ENCODE measurements at places on chromosomes 2 and 18.

- DNase-seq, result no peak
These were observed 144.5 kb downstream of the BCL11A start for GRCh38 chr2:60408811-60409530.

DNA sequence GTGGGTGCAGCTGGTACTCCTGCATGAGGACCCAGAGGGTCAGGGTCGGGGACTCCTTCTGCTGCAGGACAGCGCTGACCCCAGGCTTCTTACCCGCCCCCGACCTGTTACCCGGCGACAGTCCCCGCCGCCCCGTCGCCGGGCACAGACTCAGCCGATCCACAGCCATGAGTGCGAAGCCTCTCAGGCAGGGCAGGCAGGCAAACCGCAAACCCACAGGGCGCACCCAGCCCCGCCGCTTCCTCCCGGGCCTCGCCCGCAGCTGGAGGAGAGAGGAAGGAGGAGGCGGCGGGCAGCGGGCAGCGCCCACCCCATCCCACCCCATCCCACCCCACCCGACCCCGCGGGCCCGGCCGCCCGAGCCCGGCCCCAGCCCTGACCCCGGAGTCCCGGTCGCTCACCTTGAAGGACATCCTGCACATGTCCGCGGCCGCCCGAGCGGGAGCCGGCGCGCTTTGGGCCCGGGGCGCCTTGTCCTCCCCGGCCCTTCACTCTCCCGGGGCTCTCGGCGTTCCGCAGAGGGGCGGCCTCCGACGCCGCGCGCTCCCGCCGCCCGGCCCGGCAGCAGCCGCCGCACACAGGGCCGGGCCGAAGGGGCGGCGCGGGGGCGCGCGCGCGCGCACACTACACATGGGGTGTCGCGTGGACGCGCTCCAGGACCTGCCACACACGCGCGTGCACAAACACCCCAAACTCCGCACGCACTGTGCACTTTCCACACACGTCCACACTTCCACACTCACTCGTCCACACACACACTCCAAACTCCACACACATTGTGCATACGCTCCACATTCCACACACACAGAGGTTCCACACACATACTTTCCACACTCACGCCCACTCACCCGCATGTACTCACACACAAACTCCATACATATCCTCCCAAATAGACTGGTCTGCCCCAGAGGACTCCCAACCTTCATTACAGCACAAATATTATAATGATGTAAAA, at the start of gene ANKRD29:
ANKRD29 (minus strand) TSS at position 603 of the 955 bp plus-strand sequence; CDS start at position 422, 181 bp downstream.
- DNase-seq, result no peak

- no peak for DNase-seq
These were observed 766.1 kb upstream of the SALL3 start for GRCh38 chr18:78213361-78213994.

DNA sequence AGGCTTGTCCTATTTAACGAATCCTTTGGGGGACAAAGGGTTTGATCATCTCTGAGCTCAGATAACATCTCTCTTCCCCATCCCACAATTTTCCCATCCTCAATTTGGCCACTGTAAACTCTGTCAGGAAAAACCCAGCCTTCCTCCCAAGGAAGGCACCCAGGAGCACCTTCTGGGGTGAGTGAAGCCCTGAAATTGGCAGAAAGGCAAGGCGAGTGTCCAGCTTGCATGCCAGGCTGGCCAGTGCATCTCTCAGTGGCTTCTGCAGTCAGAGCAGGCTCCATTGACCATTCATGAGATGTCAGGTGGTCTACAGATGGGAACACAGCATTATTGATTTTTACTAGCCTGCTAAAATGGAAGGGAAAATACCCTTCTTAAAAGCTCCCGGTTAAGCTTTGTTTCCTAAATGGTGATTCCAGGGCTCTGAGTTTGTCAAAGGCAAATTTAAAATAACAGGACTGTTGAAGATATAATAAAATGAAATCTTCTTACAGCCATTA, 83.2 kb upstream of the BOD1L2 start:
- DNase-seq, result no peak

DNA sequence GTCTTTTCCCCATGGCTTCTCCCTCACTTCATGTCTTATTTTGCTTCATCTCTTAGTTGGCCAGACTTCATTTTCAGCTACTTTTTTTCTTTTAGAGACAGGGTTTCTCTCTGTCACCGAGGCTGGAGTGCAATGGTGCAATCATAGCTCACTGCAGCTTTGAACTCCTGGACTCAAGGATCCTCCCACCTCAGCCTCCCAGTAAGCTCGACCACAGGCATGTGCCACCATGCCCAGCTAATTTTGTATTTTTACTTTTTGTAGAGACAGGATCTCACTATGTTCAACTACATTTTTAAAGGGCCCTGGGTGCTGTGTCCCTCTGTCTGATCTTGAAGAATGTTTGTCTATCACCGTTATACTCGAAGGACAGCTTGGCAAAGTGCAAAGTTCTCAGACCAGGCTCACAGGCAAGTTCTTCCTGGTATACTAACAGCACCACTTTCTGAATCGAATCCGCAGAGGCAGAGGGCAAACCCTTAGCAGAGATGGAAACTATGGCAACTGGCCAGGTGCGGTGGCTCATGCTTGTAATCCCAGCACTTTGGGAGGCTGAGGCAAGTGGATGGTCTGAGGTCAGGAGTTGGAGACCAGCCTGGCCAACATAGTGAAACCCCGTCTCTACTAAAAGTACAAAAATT, 60.9 kb downstream of the SOWAHC start:
- no peak for DNase-seq

DNA sequence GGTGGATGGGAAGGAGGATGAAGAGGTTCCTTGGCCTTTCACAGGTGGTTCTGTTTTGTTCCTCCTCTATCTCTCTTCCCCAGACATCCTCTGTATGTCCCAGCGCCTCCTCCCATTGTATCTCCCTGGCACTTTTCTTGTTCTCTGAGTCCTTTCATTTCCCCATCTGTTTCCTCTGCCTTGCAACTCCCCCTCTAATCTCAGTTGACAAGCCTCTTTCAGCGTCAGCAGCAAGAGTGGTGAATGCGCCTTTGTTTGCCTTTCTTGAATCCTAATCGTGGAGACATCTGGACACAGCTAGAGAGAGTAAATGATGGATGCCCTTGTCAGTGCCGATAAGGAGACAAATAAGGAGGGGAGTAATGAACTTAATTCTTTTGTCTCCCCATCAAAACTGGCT, 167.0 kb downstream of the NDUFA10 start:
- no peak for DNase-seq

DNA sequence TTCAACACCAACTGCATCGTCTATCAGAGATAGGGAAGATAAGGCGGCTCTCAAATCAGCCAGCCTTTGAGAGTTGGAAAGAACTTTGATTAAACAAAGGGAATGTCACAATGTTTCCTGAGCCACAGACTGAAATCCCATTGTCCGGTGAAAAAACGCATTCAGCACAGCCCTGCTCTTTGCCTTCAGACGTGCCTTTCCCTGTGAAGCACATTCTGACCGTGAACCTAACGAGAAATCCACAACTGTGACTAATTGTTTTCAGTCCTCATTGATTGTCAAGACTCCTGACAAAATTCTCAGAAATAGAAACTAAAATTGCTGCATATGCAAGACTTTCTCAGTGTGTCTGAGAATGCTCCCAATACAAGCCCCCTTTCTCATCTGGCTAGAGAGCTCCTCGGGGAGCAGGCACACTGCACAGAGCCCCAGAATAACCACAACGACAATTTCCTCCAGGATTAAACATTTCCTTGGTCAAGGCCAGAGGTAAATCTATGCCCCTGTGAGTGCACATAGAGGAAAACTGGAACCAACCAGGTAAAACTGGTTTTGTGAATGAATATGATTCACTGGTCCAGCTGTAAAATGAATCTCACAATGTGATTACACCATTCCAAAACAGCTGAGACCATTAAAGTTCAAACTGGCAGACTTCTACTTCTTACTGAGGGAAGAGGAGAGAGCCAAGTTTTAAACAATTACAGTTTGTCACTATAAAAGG, 561.9 kb upstream of the ID2 start:
- no peak for DNase-seq

- no peak for DNase-seq
These were observed 6.0 kb downstream of the SOX11 start for GRCh38 chr2:5698134-5698533.
